ENCODE measurements at places on chromosomes 5 and 9.

- no peak for DNase-seq
These were observed 53.1 kb upstream of the NREP start for GRCh38 chr5:111810112-111810511.

- no peak for DNase-seq
These were observed 64.6 kb upstream of the TAF11L2 start for GRCh38 chr5:17433406-17433805.

GRCh38 chr9:81999806-82000205 is 11.2 kb downstream of the SPATA31D1 start:
- DNase-seq = no peak

GRCh38 chr5:151122828-151123227 is 34.8 kb downstream of the ANXA6 start:
- DNase-seq = no peak
